ENCODE measurements at places on chromosomes 11 and 22.

GRCh38 chr11:76004400-76004799 lies 189.4 kb downstream of the UVRAG start:
- no peak for DNase-seq

DNA sequence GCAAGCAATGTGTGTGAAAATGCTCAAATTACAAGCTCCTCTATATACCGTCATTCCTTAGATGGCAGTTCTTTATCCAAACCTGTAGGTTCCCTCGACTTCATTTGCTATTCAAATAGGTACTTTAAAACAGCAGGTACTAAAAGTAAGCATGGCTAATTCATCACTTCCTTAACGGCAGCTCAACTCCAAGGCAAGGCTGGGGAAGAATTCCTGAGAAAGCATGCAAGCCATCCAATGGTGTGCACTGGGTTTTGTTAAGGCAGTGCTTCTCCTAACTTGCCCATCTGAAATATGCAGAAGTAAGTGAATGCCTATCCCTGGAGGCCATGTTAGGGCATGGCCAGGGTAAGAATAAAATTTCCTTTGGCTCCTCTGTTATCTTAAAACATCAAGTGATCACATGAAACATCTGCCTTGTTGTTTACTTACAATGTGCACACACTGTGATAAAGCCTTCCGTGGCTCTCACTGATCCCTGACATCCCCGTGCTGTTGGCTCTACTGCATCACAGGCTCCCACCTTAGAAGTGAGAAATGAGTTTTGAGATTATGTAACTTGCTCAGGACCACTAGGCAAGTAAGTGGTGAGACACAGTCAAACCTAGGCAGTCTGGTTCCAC lies 52.1 kb downstream of the SMCO4 start:
- DNase-seq, result no peak

DNA sequence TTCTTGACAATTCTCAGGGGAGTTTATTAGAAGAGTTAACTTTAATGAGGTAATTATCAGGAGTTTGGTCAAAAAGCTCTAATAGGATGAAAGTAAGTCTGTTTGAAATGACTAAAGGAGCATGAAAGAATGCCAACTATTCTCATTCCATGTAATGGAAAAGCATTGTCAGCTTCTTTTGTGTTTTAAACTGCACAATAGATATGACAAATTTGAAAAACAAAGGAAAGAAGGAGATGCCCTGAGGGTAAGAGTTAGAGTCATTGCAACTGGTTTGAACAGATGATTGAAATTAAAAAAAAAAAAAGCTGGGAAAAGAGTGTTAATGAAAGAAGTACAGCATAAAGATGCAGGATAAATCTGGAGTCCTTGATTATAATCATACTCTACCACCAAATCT lies 296.8 kb upstream of the FOLH1 start:
- DNase-seq, result no peak

DNA sequence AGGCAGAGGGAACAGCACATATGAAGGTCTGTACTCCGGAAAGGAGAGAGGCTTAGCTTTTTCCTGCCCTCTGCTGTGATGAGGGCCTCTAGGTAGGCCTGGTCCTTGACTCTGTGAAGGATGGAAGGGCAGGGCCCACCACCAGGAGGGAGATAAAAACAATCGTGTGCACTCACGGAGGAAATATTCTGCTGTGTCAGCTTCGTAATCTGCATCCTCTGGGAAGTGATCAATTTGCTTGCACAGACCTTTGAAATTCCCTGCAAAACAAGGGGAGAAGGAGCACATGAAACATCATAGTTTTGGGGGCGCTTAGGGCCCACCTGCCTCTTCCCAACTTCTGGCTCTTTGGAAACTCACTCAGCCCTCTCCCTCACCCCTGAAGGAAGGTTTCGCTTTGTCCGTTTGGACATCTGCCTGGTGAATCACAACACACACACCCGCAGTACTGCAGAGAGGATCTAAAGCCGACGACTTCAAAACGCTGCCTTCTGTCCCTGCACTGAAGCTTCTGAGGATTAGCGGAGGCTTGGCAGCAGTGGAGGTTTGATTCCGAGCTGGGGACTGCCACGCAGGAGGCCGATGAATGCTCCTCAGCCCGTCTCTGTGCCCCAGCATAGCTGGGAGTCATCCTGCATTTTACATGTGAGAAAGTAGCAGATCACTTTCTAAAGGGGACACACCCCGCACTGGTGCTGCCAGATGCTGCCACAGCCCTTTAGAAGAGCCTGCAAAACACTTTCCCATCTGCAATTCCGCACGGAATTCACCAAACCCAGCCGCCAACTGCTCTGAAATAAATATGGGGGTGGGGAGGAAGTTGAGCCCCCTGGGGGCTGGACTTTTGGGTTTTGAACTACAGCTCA lies 58.6 kb upstream of the EIF3D start:
- peak; percentile 72 for DNase-seq

GRCh38 chr22:31891366-31892079 lies 52.8 kb upstream of the YWHAH start:
- DNase-seq, result no peak

DNA sequence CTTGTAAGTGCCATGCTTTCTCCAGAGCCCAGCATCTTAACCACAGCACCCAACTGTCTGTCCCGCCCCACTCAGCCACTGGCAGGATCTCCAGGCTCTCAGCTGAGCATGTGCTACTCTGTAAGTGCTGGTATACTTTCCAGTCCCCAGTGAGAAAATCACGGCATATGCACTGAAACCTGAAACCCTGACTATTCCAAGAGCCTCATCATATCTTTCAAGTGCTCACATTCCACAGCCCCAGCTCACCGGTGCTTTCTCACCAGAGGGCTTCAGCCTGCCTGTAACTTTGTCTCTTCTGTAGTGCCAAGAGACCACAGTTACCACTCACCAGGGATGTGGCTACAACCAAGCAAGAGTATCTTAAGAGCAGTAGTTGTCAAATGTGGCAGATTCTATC lies 24.4 kb upstream of the PAMR1 start:
- peak; percentile 74 for DNase-seq

- DNase-seq, result no peak
Measured at GRCh38 chr11:14894657-14895598, 2.9 kb upstream of the CYP2R1 start.

DNA sequence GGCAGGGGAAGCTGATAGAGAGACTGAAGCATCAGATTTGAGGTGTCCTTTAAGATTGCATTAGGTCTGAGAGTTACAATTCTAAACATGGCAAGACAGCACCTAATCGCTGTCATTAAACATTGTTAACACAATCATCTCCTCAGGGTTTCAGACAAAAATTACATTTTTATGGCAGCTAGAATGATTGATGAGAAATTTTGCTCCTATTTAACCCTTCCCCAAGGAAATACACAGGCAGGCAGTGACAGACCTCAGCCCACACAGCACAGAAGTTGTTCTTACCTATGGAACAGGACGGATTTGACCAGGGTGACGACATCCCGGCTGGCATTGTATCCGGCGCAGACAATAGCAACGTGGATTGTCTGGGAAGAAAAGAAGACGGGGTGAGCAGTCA lies 294.3 kb downstream of the LARGE1 start:
- no peak for DNase-seq
